CD4-positive, alpha-beta T cell treated with Interleukin-15 for 1 hour (primary cell): ENCODE measurements at places on chromosomes 16 and 17.
A peak's percentile ranks its signal among the peaks of the same experiment; 100 is the strongest.

DNA sequence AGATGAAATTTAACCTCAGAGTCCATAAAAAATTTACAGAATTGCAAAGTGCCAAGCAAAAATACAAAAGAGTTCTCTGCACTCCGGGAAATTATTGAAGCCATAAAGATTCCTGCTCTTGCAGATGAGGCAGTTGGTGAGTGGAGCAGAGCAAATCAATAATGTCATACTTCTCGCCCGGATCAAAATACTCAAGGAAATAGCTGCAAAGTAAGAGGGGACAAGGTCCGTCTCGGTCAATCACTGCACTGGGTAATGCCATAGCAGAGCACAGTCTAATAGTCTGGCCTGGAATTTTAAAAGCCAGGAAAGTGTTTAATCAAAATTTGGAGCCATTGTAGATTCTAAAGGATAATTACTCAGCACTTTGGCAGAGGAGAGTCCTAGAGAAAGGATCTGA lies 58.9 kb downstream of the GP2 start:
- DNase-seq, result no peak

DNA sequence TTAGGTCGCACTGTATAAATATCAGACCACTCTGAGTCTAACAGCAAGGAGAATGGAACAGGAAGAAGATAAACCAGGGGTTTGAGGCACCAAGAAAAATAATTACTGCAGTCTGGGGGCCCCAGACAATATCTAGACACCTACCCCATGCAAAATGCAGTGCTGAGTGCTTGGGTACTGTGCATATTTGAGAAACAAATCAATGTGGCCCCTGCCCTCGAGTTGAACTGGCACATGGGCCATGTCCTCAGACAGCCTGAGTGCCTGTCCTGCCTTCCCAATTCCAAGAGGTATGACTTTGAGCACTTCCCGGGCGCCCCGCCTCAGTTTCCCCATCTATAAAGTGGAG lies 6.2 kb upstream of the CIITA start:
- DNase-seq, result no peak

GRCh38 chr16:84581158-84581557 lies 36.7 kb downstream of the COTL1 start:
- no peak for DNase-seq

DNA sequence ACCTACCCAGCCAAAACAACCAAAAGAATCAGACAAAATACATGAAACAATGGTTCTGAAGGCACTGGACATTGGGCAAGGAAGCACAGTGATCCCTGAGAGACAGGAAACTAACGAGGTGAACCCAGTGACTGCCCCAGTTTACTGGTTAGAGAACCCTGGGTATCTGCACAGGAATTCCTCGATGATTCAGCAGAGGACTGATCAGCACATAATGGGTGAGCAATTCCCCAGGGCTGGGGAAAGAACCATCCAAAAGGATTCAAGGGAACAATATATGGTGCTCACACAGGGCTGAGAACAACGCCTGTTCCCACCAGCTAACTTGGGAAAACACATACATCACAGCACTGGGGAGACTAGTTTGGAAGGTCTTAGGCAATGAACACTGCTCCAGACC lies 167.2 kb downstream of the PARN start:
- DNase-seq, result no peak

DNA sequence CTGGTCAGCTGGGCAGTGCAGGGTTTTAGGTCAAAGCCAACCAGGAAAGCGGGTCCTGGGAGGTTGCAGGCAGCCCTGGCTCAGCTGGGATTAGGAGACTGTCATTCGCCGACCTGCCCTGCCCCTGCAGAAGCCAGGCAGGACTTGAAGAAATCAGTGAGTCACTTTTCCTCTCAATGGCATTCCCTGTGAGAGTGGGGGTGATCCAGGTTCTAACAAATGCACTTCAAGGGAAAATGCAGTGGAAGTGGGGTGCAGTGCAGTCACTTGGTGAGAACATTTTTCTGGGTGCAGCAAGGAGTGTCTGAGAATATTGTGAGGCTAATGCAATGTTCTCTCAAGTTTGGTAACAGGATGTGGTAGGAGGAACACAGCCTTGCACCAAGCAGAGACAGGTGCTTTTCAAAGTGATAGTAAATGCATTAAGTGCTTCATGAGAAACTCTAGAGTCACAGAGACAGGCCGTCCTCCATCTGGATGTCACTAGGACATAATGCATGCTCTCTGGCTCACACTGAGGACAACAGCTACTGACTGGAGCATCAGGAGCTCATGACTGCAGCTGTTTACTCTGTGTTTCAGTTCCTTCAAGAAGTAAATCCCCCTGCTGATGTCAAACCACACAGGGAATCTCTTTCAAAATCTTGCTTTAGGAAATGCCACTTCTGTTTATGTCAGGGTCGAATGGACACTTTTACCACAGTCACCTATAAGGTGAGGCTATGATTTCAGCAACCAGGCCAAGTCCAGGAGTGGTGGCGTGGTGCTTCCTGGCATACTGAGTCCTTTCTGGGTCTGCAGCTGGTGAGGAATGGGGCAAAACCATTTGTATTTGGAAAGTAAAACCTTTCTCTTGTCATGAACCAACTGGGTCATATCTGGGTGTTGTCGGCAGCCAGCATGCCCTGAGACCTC lies 16.7 kb downstream of the CDK5R1 start:
- peak; percentile 49 for DNase-seq

DNA sequence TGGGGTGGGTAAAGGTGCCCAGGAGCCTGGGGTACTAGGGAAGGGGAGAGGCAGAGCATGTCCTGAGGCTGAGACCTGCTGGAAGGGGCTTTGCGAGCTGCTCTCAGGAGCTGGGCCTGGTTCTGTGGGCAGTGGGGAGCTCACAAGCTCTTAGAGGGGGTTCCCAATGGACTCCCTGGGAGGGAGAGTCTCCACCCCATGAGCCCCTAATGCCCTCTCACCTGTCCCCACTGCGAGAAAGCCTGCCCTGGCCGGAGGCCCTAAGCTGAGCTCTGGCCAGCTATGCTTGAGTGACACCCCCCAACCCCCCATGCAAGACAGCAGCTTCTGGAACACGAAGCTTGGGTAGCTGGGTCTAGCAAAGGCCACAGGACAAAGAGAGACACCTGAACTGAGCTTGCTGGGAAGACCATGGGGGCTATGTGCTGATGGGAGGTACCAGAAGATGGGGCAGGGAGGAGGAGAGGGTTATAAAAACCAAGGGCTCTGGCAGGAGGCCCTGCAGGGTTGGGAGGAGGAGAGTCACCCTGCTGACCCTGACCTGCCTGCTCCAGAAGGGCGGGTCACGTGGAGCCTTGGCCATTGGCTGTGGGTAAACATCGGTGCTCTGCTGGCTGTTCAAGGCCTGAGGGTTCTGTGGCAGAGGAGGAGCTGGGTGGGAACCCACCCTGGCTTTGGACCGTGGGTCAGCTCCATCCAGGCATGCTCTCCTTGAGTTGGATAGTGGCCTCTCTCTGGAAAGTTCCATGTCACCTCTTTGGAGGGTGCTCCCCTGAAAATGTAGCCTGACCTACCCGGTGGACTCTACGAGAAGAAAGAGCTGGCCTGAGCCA lies 106.7 kb downstream of the RAB11FIP4 start:
- DNase-seq, result no peak

DNA sequence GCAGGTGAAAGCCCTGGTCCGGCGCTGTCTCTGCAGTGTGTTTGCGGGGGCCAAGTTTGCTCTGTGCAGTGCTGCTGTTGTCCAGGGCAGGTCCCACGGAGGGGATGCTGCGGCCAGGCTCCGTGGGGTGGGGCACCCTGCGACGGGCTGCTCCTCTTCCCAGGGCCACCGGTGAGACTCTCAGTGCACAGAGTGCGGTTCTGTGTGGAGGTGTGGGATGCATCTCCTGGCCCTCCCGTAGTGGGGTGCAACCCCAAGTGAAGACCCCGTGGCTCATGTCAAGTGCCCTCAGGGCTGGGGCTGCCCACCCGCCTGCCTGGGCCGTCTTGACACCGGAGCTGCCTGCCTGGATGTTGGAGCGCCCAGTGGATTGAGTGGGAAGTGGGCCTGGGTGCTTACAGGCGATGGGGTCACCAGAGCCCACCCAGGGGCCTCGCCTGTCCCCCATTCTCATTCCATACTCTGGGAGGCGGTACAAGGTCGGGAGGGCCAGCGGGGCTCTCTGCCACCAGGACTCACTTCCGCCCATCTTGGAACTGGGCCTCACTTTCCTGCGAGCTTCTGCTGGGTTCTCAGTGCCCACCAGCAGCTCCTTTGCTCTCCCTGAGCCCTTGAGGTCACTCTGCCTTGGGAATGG lies 119.9 kb downstream of the BANP start:
- no peak for DNase-seq

DNA sequence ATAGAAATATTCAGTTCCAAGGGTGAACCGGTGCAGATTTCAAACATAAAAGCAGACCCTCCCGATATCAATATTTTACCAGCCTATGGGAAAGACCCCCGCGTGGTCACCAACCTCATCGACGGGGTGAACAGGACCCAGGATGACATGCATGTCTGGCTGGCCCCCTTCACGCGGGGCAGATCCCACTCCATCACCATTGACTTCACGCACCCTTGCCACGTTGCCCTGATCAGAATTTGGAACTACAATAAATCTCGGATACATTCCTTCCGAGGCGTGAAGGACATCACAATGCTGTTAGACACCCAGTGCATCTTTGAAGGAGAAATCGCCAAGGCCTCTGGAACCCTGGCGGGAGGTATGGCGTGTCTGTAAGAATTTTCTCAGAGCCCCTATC lies 200.0 kb downstream of the KATNIP start:
- no peak for DNase-seq

GRCh38 chr17:66437476-66438026 lies 135.1 kb downstream of the PRKCA start:
- DNase-seq, result no peak

DNA sequence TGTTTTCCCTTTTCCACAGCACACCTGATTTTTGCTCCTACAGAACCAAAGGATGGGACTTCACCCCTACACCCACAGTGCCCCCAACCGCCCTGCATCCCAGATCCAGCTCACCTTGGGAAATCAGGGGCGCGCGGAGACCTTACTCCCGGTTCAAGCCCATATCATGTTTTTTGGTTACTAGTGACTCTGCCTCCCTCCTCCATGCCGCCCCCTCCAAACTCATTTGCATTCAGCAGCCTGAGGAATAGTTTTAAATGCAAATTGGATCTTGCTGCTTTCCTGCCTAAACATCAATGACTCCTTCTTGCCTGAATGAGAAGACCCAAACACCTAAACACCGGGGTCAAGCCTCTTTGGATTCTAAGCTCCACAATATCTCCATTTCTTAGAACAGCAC lies 331.8 kb downstream of the TMEM114 start:
- DNase-seq, result no peak

GRCh38 chr16:4056161-4057105 lies 59.8 kb downstream of the ADCY9 start:
- no peak for DNase-seq

- no peak for DNase-seq
Measured at GRCh38 chr17:29924786-29925185, 5.2 kb downstream of the SSH2 start.

- no peak for DNase-seq
Measured at GRCh38 chr16:68296693-68297092, 14.1 kb downstream of the SLC7A6OS start.

DNA sequence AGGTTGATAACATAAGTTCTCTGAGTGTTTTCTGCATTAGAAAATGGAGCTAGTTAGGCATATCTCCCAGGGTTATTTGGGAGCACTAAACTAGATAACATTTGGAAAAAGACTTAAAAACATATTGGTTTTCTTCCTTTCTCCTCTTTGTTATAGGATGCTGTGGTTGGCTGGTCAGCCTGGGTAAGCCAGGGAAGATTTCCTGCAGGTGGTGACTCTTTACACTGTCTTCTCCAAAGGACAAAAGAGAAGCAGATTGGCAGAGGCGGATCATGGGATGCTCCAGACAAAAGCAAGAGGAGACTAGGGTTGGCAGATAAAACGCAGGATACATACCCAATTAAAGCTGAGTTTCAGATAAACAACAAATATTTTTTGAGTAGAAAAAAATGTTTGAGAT lies 6.2 kb upstream of the CRYBA1 start:
- DNase-seq, result no peak

DNA sequence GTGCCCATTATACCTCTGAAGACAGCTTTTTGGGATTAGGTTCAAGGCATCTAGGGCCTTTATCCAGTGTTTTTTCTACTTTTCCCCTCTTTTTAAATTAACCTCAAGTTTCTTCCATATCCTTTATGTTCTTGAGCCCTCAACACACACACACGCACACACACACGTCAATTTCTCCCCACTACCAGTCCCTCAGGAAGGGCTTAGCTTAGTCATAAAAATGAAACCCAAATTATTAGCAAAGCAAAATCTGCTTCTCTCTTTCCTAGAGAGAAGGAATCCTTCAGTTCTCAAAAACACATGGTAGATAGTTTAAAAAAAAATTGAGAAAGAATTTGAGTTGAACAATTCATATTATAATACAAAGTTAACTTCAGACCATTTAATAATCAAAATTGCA lies 401.1 kb downstream of the XYLT1 start:
- DNase-seq, result no peak

DNA sequence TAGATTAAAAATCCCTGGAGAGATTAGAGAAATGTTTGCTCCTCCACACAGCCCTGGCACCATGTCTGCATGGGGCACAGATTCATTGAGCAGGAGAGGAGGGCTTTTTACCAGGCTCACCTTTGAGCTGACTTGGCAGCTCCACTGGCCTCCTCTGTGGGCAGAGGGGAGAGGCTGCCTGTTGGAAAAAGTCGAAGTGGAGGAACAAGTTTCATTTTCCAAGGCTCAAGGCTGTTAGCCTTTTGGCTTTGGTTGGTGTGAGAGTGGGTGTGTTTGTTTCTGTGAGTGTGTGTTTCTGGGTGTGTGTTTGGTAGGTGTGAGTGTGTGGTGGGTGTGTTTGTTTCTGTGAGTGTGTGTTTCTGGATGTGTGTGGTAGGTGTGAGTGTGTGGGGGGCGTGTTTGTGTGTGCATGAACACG lies 5.6 kb downstream of the TMEM238L start:
- DNase-seq, result no peak

GRCh38 chr16:85015481-85016187 lies 4.3 kb upstream of the ZDHHC7 start:
- no peak for DNase-seq

DNA sequence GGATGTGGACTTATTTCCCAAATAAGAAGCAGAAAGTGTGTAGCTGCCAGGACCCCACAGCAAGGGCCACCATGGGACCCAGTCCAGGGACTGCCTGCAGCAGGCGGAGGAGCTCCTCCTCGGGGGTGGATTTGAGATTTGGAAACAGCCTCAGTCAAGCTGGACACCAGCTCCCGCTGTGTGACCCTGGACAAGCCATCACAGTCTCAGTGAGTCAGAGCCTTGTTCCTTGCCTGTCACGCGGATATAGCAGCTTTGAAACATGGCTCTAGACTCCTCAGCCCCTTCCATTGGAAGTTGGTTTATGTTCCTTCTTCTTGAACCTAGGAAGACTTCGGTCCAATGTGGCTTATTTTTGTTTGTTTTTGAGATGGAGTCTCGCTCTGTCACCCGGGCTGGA lies 12.5 kb upstream of the DPEP1 start:
- no peak for DNase-seq

GRCh38 chr16:84614073-84614459 lies 3.8 kb downstream of the COTL1 start:
- no peak for DNase-seq

DNA sequence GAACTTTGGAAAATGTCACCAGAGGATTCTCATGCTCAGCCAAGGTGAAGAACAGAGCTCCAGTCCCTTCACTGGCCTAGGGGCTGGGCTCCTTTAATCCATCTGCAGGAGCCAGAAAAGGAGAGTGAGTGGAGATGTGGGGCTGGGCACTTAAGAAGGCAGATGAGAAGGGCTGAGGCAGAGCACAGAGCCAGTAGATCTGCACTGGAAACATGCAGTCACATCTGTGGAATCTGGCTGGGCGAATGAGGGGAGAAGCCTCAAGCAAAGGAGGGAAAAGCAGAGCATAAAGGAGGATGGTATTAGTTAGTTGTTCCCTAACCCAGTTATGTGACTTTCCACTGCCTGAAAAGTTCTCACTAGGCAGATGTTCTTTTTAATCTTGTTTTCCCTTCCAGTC lies 50.4 kb upstream of the BCAR1 start:
- DNase-seq, result no peak
